ENCODE measurements at places on chromosomes 11 and 22.

DNA sequence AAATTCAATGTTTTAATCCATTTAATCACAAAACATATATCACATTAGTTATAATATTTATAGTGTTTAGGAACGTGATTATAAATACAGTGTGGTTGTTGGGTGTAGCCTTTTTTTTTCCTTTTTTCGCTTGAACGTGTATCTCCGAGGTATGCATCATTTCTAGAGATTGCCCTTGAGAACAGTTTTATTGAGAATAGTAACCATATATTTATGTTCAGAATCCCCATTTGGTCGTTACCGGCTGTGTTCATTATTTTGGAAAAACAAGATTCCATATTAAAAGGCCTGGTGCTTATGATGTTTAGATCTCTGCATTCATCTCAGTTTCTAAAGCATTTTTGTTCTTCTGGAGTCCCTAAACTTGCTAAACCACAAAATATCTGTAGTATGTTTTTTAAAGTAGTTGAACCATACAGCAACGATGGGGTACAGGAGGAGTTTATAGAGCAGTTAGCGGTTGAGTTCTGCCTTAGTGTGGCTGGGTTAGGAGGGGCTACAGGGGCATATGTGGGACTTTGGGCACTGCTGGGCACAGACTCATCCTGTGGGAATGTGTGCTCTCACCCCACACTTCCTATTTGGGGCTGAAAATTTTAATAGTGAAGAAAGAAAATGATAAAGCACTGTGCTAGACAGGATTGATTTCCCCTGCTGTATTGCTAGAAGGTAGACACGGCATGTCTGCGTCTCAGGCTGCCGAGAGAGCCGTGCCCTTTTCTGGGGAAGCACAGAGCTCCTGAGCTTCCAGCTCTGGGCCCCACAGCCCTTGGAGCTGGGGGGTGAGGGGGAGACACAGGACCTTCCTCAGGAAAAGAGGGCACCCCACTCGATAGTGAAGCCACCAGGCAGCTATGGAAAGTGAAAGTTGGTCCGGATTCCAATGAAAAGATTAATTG lies 81.5 kb upstream of the PPARA start:
- DNase-seq, result no peak

GRCh38 chr11:118911113-118911879 lies 14.4 kb downstream of the BCL9L start:
- DNase-seq, result no peak

DNA sequence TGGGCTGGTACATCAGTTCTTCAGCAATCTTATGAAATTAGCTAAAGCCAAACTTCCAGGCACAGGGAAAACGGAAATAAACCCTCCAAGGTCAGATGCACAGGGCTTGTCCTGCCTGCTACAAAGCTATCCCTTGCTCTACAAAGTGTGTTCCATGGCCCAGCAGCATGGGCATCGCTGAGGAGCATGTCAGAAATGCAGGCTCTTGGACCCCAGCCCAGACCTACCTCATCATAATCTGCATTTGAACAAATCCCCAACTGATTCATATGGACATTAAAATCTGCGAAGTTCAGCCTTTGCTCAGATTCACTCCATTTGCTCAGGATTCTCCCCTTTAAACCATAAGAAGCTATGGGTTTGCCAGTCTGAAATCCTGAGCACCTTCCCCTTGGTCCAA lies 129.7 kb upstream of the CSNK2A3 start:
- no peak for DNase-seq

GRCh38 chr11:495537-495931 lies 11.5 kb downstream of the RNH1 start:
- DNase-seq, result no peak

- no peak for DNase-seq
Observed at GRCh38 chr22:48667289-48667688, 1160.4 kb downstream of the BRD1 start.

DNA sequence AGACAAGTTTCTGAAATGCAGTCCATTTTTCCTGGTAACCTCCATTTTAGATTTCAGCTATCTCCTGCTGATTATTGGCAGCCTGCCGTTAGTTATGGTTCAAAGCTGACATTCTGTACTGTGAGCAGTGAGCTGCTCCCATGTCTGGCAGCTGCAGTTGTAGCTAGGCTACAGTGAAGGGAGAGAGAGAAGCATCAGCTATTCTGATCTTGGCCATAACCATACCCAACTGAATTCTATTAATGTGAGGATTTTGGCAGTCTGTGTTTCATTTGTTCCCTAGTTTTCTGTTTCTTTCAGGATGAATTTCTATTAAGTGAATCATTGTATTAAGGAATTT lies 33.4 kb downstream of the SIK2 start:
- no peak for DNase-seq

GRCh38 chr22:22155146-22155545 lies 89.4 kb upstream of the VPREB1 start:
- DNase-seq, result no peak

DNA sequence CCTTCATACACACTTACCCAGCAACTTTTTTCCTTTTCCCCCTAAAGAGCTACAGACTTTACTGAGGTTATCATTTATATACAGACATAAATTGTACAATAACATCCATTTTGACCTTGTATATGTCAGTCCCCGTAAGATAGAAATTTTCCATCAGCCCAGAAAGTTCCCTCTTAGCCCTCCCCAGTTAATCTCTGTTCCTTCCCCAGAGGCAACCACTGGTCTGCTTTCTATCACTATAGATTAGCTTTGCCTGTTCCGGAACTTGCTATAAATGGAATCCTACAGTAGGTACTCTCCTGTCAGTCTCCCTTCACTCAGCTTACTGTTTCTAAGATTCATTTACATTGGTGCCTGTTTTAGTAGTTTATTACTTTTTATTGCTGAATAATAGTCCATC lies 54.9 kb downstream of the TSPAN18 start:
- DNase-seq, result no peak

GRCh38 chr11:130908770-130909625 lies 7.3 kb downstream of the SNX19 start:
- DNase-seq, result no peak

DNA sequence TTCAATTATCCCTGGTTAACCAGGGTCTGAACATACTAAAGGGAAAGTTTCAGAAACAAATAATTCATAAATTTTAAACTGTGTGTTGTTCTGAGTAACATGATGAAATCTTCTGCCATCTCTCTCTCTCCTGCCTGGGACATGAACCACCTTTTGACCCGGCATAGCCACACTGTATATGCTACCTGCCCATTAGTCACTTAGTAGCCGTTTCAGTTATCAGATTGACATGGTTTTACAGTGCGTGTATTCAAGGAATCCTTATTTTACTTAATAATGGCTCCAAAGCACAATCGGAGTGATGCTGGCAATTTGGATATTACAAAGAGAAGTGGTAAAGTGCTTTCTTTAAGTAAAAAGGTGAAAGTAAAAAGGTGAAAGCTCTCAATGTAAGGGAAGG lies 227.1 kb upstream of the CCDC179 start:
- no peak for DNase-seq

DNA sequence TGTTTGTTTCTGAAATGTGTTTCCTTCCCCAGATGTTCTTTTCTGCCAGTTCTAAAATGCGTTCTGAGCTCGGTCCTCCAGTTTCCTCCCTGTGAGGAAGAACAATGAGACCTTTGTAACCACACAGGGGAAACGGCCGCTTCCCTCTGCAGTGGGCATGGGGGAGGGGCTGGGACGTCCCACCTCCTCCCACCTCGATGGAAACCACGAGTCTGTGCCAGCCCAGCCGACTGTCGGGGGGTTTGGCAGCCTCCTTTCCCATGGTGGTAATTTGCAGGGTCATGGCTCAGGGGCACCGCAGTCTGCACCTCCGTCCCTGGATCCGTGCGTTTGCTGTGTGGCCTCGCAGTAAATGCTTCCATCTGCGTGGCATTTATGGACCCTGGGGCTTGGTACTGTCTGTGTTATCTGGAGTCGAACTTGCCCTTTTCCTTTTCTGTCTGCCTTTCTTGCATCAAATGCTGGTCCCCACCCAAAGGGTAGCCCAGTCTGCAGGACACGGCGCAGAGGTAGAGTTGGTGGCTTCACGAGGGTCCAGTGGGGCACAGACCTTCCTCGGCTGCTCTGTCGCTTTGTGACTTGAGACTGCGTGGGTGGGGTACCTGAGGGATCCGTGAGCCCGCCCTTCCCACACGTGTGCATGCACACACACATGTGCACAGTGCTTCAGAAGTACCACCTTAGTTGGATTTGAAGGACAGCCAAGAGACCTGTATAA lies 16.1 kb downstream of the LRP5 start:
- no peak for DNase-seq

- DNase-seq, result no peak
Observed at GRCh38 chr22:46061501-46062231, 84.7 kb upstream of the WNT7B start.

DNA sequence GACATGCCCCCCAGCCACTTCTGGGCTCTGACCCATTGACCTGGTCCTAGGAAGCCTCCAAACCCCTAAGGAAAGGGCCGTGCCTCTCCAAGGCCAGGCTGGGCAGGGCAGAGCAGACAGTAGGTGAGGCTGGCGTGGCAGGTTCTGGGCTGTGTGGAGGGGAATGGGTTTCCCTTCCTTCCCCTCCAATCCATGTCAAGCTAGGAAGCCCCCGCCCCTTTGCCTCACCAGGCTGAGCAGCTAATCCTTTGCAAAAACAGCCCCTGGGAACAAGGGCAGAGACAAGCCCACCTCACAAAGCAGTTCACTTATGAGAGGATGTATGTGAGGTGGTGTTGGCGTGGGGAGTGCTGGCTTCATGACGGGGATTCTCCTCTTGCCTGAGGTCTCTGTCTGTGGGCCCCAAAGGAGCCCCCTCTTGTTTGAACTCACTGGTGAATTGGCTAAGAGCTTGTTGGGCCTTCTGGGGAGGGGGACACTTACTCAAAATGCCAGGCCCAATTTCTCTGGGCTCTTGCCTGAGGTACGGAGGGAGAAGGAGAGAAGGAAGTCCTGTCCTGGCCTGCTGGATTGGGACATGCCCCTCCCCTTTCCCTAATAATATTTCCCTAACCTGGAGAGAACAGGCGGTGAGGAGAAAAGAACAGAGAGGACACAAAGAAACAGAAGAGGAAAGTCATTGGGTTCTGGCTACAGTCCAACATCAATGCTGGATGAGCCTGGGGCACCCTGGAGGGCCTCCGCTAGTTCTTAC lies 1.6 kb upstream of the TRIM29 start:
- peak; percentile 13 for DNase-seq

DNA sequence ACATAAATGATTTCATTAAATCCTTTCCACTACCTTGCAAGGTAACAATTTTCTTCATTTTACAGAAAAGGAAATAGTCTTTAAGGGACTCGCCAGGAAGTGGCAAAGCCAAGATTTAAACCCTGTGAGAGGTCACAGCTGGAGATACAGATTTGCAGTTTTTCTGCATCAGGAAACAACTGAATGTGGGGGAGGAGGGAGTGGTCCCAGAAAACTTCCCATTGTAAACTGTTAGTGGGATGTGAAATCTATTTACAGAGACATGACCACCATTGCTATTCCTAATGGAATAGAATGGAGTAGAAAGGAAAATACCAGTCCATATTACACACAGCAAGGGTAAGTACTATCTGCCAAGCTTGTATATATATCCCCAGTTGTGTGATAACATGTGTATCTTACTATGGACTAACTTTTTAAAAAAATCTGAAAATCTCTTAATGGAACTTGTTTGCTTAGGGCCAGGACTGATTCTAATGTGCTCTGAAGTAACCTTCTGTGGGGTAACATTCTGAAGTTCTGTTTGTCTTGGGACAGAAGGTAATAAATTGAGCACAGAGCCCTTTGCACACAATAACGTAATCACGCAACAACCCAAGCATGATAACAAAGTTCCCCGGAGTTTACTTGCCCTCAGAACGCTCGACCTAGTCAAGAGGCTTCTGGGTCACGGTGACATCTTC lies 10.9 kb upstream of the TSKU start:
- no peak for DNase-seq

DNA sequence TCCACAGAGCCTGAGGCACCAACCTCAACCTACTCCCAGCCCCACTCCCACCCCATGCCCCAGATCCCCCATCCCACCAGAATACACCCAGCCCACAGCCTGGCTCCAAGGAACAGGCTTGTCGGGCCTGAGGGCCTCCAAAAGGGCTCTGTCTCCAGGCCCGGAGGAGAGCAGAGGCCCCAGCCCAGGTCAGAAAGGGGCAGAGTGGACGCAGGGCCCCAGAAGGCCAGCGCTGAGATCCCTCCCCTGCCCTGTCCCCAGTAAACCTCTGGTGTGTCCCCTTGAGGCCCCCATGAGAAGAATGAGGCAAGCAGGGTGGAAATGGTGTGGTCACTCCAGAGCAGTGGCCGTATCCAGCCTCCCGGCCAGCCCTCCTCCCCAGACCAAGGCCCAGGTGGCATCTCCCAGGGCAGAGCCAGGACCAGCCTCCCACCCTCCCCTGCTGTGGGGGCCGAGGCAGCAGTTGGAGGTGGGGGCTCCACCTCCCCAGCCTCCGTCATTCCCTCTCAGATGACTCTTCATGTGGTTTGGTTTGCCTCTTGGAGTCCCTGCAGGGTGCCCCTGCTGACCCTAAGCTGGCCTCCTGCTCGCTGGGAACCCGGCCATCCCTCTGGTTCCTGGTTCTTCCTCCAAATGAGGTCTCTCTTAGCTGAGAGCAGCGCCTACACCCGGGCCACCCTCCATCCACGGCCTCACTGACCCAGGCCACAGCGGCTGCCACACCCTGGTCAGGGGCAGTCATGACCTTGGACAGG lies 195.0 kb downstream of the IGLL1 start:
- no peak for DNase-seq

DNA sequence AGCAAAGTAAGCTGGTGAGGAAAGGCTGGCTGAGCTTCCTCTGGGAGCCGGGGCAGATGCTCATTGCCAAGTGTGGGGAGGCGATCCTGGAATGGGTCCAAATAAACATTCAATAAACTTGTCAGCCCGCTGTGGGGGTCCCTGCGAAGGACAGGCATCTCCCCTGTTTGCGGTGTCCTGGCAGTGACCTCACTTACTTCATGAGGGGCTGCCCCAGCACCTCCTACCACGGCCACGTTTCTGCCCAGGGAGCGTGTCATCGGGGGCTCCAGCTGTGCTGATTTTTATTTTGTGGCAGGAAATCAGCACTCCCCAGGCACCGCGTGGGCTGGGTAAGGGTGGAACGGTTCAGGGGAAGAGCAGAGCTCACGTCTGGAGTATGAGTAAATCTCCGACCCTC lies 493.9 kb upstream of the B3GAT1 start:
- no peak for DNase-seq

GRCh38 chr11:44853666-44854065 lies 97.0 kb downstream of the TP53I11 start:
- no peak for DNase-seq

GRCh38 chr11:43580735-43581369 lies 99.7 kb upstream of the HSD17B12 start:
- peak; percentile 29 for DNase-seq

DNA sequence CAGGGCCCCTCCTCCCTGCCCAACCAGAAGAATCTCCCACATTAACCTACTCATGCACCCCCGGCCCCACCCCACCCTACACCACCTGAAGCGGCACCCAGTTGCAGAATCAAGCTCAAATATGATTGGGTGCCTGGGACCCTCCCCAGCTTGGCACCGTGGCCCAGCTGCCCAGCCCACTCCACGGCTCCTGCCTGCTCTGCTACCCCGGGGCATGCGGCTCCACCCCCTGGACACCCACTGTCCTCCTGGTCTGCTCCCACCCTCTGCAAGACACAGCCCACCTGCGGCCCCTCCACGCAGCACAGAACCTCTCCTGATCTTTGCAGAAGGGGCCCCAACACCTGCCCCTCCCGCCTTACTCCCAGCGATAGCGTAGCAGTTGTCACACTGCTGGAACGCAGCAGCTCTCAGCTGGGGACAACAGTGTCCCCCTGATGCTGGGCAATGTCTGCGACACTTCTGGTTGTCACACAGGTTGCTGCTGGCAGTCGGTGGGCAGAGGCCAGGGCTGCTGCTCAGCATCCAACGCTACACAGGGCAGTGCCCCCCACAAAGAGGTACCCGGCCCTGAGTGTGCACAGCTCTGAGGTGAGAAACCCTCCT lies 32.0 kb upstream of the TESMIN start:
- no peak for DNase-seq

- no peak for DNase-seq
Observed at GRCh38 chr22:26437694-26438392, 8.8 kb downstream of the ASPHD2 start.

Data from 8988T (cell line).